ENCODE measurements at places on chromosomes 1 and 21. TPM values are rescaled to one million over a fixed set of nuclear protein-coding genes. Genes with fewer than 3 reads are reported as not detected.

The SERINC2 gene
- total RNA-seq: 32.3 TPM

The KPRP gene
- total RNA-seq: not detected

- DNase-seq: no peak
These were observed 93.2 kb downstream of the TBX19 start for GRCh38 chr1:168373869-168374268.

- DNase-seq: no peak
These were observed 57.9 kb downstream of the DOP1B start for GRCh38 chr21:36214561-36214960.

GRCh38 chr21:41763996-41764395 lies 2.9 kb downstream of the RIPK4 start:
- DNase-seq: no peak

DNA sequence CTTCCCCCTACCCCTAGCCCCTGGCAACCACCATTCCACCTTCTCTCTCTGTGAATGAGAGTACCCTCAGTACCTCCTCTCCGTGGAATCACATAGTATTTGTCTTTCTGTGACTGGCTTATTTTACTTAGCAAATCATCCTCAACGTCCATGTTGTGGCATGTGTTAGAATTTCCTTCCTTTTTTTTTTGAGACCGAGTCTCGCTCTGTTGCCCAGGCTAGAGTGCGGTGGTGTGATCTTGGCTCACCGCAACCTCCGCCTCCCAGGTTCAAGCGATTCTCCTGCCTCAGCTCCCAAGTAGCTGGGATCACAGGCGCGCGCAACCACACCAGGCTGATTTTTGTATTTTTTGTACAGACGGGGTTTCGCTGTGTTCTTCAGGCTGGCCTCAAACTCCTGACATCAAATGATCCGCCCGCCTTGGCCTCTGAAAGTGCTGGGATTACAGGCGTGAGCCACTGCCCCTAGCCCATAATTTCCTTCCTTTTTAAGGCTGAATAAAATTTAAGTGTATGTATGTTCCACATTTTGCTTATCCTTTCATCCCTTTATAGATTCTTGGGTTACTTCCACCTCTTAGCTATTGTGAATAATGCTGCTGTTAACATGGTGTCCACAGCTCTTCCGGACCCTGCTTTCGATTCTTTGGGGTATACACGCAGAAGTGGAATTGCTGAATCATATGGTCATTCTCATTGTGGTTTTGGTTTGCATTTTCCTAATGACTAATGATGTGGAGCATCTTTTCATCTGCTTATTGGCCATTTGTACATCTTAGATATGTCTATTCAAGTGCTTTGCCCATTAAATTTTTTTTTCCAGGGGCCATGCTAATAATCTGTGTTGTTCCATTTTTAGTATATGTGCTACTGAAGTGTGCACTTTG lies 32.3 kb downstream of the ERRFI1 start:
- DNase-seq: no peak

DNA sequence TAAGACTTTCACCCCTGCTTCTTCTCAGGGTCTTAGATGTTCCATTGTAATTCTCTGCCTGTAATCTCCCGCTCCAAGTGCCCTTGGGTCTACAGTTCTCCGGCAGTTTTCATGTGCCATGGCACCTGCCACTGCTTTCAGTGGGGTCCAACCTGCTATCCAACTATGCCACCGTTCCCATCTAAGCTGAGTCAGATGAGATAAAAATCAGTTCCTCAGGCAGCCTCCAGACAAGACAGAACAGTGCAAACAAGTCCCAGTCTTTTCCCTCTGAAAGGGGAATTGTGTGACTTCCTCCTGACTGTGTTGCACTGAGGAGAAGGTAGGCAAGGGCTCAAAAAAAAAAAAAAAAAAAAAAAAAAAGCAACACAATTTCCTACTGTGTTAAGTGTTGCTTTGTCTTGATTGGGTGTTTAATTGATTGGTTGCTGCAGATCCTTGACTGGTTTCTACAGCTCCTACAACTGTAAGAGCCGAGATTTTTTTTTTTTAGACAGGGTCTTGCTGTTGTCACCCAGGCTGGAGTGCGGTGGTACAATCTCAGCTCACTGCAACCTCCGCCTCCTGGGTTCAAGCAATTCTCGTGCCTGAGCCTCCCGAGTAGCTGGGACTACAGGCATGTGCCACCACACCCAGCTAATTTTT lies 50.7 kb downstream of the EBNA1BP2 start:
- no peak for DNase-seq

DNA sequence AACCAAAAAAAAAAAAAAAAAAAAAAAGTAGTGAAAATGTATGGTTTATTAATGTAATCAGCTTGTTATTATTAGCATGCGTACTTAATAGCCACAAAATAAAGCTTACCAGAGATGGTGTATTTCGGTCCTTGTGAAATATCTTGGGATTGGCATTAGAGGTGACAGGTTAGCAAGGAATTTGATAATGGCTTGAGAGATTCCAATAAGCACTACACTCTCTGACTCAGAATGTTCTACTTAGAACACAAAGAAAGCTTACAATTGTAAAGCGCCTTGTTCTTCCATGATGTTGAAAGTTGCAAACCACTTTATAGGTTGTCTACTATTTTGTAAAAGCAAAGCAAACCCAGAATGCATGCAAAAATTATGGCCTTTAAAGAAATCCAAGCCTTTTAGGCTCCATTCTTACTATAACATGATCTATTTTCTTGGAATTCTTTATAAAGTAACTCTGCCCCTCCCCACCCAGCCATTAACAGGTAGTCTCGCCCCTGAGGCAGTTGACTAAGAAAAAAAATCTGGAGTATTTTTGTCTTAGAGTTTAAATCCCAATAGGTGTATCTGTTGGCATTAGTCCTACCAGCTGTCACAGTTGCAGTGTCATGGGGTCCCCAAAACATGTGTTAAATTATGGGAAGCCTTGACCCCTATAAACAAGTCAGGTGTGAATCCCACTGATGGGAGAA lies 129.2 kb downstream of the DHRS3 start:
- DNase-seq: no peak

- no peak for DNase-seq
These were observed 84.7 kb downstream of the PKN2 start for GRCh38 chr1:88768816-88769215.

- DNase-seq: no peak
These were observed 5.5 kb downstream of the AMPD2 start for GRCh38 chr1:109625176-109625575.

The AIRE gene
- not detected for total RNA-seq

DNA sequence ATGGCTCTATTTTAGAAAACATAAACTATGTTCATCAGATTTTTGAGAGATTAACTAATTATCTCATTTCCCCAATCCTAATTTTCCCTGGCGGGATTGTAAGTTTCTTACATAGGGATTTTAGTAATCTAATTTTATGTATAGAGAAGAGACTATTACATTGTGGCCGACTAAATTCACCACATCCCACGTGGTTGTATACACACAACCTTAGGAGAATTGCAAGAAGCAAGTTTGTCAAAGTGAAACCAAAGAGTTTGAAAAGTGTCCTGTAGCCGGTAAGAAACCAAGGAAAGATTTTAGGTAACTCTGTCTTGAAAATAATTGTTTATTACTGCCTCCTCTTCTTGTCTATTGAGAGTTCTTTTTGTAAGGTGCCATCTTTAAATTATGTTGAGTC lies 550.6 kb downstream of the LTN1 start:
- DNase-seq: no peak

DNA sequence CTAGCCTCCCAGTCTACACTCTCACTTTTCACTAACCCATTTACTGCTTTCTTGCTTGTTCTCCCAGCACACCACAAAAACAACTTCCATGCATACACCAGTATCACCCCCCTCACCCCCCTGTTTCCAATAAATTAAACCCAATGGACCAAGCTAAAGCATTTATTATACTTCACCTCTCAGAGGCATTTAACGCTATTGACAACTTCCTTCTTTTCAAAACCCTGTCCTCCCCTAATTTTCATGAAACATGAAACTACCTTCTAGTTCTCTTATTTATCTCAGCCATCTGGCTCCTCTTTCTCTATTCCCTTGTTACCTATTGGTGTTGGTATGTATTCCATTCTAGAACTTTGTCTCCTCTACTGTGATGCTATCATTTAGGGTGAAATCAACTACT lies 32.3 kb downstream of the PTPRC start:
- DNase-seq: no peak

DNA sequence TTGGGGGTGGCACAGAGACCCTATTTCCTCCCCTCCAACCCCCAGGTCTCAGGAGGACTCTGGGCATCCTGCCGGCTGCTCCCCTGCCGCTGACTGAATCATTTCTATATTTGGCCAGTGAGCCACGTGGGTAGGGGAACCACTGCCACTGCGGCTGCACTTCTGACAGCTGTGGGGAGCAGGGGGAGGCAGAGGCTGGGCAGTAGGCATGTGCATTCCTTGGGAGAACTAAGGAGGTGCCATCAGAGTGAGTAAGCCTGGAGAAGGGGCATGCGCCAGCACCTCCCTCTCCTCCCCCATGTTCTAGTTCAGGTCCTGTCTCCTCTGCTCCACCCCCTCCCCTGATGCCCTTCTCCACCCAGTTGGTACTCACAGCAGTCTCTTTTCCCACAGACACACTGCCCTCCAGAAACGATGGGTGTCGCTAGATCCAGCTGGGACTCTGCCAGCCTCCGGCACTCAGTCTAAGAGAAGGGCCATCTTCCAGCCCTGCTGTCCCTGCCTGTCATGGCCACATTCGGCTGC lies 12.0 kb downstream of the PPFIA4 start:
- DNase-seq: no peak

The INAVA gene
- total RNA-seq: 7.8 TPM

- DNase-seq: no peak
These were observed 38.6 kb downstream of the MRAP start for GRCh38 chr21:32337206-32337605.

The SYPL2 gene
- 1.5 TPM for total RNA-seq

DNA sequence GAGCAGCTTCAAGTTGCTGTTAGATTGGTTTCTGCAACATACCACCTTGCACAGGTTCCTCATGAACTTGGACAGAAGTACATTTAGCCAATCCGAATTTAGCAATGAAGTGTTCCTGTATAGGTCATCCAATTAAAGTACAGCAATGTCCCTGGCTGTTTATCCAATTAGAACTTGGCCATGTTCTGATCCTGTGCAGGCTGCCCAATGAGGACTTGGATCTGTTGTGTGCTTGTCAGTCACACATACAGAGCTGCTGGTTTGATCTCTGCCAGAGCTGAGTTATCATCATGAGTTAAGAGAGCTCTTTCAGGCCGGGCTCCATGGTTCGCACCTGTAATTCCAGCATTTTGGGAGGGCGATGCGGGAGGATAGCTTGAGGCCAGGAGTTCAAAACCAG lies 22.0 kb upstream of the IFNLR1 start:
- no peak for DNase-seq

DNA sequence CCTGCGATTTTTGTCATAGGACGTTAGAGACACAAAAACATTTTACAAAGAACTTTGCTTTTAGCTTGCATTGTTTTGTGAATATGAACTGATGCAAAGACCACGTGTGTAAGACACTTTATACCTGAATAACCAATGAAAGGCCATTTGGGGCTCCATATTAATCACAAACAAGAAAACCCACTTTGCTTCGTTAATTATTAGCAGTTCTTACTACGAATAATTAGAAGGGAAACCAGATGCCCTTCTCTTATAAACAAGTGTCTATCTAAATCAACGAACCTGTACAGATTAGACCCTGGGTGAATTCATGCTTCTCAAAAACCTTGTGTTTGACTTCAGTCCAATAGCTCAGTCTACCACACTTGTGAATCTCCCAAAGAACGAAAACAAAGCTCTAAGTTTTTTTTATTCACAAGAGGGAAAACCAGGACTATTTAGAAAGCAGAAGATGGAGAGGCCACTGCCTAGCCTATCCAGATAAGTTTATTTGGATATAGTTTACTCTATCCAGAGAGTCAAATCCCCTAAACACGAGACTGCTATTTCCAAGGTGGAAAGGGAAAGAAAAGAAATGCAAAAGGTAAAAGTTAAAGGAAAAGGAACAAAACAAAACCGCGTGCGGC lies 897 bp downstream of the CYYR1 start:
- DNase-seq: no peak

DNA sequence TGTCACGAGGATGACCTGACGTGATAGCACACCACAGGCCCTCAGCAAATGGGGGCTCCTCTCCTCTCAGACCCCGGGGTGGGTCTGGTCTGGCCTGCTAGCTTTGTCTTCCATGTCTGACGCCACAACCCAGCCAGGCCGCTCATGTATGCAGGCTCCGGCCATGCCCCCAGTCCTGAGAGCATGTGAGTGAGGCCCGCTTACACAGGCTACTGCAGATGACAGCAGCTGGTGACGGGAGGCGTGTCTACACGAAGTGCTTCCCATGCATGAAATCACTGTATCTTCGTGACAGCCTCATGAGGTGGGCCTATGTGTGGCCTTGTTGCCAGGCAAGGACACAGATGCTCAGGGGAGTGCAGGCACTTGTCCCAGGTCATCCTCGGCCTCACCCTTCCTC lies 16.4 kb downstream of the WNT4 start:
- no peak for DNase-seq

The PCNX2 gene
- 11.3 TPM for total RNA-seq

DNA sequence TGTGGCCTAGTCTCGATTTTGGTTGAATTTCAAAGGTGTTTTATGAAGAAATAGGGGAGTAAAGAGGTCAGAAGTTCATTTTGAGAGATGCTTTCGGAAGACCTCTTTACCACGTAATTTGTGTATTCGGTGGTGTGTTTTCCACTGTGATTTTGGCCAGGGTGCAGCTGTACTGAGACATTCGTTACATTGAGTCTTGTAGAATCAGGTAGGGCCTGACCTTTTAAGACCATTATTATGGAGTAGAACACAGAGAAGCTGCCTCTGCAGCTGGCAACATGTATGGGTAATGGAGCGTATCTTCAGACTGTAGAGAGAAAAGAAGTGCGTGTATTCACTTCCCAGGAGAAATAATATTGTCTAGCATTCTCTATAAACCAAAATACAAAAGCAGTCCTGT lies 326.5 kb downstream of the PDE4B start:
- no peak for DNase-seq

GRCh38 chr1:212178851-212179250 lies 106.4 kb upstream of the PPP2R5A start:
- no peak for DNase-seq

GRCh38 chr1:113686891-113687618 lies 72.2 kb downstream of the PHTF1 start:
- DNase-seq: no peak

DNA sequence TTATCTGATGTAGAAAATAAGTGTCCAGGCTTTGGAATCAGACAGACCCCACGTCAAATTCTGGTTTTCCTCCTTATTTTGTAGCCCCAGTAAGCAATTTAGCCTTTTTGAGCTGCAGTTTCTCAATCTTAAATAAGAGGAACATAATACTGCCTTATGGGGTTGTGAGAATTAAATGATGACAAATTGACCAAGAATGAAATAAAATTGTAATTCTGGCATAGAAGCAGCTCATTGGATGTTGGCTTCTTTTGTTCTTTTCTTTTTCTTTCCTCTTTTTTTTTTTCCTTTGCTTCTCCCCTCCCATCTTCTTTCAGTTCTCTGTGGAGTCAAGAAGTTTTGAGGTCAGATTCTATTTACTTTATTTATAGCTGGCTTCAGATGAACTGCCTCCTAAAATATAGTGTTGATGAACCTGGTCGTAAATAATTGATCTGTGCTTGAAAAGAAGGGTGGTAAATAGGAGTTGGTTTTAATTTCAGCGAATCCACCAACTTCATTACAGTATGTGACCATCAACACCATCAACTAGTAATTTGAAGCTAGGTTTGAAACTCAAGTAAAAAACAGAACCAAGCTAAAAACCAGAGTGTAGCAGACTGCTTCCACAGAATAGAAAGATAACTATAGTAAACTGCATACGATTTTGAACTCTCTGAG lies 81.1 kb downstream of the CACHD1 start:
- DNase-seq: no peak

The SSR2 gene
- total RNA-seq: 207 TPM
